NCI-H2029 treated with DMSO at 0.1 percent for 48 hours (cell line): ENCODE measurements at places on chromosomes 12 and 14.

DNA sequence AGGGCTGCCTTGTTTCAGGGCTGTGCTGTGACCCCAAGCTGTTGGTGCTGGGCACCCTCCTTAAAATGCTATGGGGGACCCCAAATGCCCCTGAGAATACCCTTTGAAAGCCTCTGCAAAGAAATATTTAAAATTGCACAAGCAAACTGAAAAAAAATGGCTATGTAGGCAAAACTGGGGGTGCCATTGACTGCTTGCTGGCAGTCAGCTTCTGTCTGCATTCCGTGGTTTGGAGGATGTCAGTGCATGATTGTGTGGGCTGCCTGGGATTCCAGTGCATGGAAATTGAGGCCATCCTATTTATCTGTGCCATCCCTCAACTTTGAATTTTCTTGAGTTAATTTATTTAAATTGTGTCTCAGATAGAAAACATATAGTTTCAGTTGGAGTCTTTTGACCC lies 113.7 kb upstream of the RTL1 start:
- no peak for DNase-seq

DNA sequence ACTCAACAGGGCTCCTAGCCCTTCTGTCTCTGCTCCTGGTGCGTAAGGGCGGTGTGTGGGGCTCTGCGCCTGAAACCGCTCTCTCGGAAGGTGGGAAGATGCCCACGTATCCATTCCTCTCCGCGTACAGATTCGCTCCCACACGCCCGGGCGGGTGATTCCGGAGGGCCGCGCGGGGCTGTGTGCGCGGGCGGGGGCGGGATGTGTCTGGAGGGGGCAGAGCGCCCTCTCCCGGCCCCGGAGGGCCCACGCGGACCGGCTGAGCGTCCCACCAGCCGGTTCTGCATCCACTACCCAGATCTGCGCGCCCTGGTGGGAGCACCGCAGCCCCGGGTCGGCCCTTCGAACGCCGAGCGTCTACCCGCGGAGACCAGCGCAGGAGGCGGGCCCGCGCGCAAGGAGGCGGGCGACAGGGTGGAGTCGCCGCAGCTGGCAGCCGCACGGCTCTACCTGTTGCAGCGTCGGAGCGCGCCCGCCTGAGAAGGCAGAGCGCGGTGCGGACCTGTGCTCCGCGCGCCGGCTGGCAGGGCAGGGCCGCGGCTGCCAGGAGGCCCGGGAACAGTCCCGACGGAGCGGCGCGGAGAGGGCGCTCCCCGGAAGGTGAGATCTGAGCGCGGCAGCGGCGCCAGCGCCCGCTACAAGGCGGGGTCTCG lies 1.4 kb upstream of the KCNK13 start:
- DNase-seq: no peak

GRCh38 chr12:101826766-101827368 lies 3.9 kb downstream of the GNPTAB start:
- no peak for DNase-seq

GRCh38 chr14:100037353-100037752 lies 27.9 kb upstream of the EVL start:
- DNase-seq: no peak

- no peak for DNase-seq
Observed at GRCh38 chr14:99950181-99950580, 115.0 kb upstream of the EVL start.

DNA sequence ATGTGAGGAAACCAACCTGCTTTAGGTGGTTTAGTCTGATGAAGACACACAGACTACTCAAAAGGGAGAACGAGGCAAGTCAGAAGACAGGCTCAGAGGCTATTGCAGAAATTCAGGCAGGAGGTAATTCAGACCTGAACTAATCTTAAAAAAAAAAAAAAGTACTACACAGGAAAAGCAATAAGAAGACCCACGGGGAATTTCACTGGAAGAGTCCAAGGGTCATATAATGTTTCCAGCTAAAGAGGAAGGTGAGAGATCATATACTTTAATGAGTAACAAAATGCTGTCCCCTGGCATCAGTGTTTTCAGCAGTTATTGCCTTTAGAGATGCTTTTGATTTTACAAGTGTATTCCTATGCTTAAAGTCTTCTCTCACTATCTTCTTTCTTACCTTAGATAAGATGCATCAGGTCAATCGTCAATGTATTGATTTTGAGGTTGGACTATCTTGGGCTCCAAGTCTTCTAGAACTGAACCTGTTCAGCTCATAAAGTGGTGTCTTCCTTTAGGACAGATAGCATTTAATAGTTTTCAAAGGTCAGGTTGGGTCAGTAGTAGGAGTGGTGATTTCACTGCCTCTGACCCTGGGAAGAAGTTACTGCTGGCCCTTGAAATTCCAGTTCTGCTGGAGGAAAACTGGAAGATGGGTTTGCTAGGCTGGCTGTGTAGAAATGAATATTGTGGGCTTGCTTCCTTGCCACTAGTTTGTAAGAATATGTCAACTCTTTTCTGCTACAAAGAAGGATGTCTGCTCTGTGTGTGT lies 60.0 kb downstream of the FAR2 start:
- no peak for DNase-seq

GRCh38 chr14:76100236-76100635 lies 51.5 kb upstream of the GPATCH2L start:
- DNase-seq: no peak

DNA sequence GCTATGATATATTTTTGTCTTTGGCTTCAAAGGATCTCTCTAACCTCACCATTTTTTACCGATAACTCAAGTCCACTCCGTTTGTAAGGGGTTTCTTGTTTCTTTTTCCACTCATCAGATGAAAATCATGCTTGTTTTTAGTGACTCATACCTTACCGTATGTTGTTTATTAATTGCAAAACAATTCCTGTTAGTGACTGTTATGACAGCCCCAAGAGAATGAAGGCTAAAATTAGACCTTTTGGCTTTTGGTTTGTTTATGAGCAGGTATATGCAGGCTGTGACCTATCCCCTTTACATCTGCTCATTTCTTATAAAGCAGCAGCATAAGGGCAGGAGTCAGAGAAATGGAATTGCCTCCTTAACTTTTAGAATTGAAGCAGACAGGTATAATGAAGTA lies 319.8 kb downstream of the CEP128 start:
- DNase-seq: no peak

- DNase-seq: no peak
Observed at GRCh38 chr12:104462931-104463339, 6.2 kb downstream of the CHST11 start.

GRCh38 chr14:73239393-73240241 lies 2.3 kb downstream of the PAPLN start:
- DNase-seq: no peak

DNA sequence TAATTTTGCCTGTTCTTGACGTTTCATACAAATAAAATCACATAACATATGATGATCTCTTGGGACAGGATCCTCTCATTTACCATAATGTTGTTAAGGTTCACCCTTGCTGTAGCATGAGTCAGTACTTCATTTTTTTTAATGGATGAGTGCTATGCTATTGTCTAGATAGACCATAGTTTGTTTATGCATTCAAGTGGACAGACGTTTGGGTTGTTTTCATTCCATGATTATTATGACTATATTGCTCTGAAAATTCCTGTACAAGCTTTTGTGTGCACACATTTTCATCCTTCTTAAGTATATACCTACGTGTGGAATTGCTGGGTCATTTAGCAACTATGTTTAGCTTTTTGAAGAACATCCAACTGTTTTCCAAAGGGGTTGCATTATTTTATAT lies 325.6 kb upstream of the TMEM132C start:
- no peak for DNase-seq

GRCh38 chr12:105107494-105108371 lies at the start of gene WASHC4:
Gene WASHC4 (plus strand): TSS chr12:105107731. CDS start chr12:105107801, 70 bp downstream.
- peak; percentile 50 for DNase-seq

- DNase-seq: no peak
Observed at GRCh38 chr12:11826574-11826973, 177.1 kb downstream of the ETV6 start.

- no peak for DNase-seq
Observed at GRCh38 chr14:37254411-37254947, 56.7 kb downstream of the MIPOL1 start.

GRCh38 chr12:104725610-104726009 lies 232.5 kb downstream of the SLC41A2 start:
- no peak for DNase-seq

DNA sequence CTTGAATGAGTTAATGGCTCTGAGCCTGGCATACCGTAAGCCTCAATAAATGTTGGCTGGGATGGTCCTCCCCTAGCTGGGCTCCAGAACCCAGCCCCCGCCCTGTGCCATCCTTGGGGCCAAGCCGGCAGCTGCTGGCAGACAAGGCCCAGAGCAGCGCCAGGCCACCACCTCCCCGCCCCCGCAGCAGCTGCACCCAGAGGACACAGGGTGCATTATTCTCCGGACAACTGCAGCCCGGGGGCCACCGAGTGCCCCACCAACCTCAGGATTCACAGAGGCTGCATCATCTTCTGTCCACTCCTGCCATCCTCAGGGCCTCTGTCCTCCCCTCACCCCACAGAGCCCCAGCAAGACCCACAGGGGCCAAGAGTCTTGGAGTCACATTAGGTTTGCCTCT lies 92.7 kb downstream of the NCOR2 start:
- DNase-seq: no peak

DNA sequence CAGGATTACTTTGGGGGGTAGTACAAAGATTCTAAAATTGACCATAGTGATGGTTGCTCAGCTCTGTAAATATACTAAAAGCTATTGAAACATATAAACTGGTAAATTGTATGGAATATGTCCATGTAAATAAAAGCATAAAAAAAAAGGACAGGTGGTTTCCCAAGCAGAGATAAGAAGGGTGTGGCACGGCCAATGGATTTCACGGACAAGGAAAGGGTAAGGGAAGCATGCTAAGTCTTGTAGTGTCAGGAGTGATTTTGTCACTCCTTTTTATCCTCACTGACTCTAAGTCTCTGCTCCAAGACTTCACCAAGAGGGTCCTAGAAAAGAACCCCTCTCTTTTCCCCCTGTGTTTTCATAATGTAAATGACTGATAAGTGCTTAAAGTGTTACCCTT lies 229.2 kb downstream of the SPTSSA start:
- no peak for DNase-seq

DNA sequence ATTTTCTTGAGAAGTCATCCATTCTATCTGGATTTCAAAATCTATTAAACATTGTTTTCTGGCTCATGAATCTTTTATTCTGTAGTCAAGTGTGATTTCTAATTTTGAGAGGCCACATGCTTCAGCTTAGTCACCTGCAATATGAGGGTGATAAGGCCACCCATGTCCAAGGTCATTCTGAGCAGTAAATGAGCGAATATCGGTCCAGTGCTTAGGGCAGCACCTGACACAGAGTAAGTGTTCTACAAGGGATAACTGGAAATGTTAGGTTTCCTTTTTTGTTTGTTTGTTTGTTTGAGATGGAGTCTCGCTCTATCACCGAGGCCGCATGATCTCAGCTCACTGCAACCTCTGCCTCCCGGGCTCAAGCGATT lies 34.2 kb downstream of the AACS start:
- no peak for DNase-seq

GRCh38 chr12:89756585-89757398 lies 48.2 kb upstream of the ATP2B1 start:
- no peak for DNase-seq

GRCh38 chr14:73422515-73422914 lies 35.8 kb downstream of the NUMB start:
- DNase-seq: no peak

DNA sequence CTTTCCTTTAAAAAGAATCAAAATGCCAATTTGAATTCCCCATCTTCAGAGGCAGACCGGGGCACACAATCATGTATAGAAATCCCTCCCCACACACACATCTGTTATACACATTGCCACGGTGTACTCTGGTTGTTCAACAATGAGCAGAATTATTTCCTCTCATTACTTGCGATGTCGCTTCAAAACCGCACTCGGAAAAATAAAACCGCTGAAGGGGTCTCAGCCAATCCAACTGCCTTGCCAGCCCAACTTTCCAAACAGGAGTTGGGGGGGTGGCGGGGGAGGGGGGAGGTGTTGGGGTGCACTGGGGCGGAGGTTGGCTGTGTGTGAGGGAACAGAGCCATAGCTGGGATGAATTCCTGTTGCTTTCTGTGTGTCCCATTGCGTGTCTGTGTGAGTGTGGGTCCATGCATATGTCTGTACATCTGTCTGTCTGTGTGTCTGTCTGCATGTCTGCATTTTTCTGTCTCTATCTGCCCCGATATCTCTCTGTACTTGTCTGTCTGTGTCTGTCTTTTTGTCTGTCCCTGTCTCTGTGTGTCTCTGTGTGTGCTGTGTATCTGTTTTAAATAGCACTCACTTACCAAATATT lies 163.6 kb upstream of the TBX3 start:
- no peak for DNase-seq
